Bronchial epithelial cell (primary cell): ENCODE measurements at places on chromosomes 11 and 22. TPM values are rescaled to one million over a fixed set of nuclear protein-coding genes. Genes with fewer than 3 reads are reported as not detected.
A peak's percentile ranks its signal among the peaks of the same experiment; 100 is the strongest.

The TRIM6 gene
- 1.8 and 3.2 TPM in 2 replicates for total RNA-seq

The GTSE1 gene
- total RNA-seq, result 0.13 and 0.26 TPM in 2 replicates

The POU2AF3 gene
- not detected in 2 replicates for total RNA-seq

GRCh38 chr11:12149672-12150225, 39.4 kb downstream of the MICAL2 start:
- no peak for DNase-seq

- DNase-seq, result no peak
Observed at GRCh38 chr11:111119751-111120150, 125.8 kb upstream of the POU2AF2 start.

DNA sequence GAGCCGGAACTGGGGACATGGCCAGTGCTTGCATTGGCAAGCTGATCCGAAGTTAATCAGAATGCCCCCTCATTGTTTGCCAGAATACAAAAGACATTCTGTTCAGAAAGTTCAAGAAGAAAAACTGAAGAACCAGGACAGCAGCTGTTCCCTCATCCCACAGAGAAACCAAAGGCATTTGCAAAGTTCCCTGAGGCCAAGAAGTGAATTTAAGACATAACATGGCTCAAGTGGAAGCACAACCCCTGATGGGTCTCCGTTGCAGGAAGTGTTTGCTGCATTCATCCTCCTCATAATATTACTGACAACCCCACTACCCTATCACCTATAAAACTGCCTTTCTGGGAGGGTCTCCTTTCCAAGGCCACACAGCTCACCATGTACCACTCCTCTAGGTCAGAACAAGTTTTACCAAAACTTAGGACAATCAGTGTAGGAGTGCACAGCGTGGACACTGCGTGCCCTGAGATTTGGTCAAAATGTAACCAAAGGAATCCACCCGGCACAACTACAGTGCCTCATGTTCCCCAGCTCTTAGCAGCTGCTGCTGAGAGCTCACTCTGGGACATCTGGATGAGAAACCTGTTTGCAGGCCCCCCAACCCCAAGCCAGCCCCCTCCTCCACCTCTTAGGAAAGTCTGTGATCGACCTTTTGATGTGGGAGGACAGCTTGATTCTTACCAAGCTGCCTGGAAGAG, 101.6 kb upstream of the AKIP1 start:
- DNase-seq, result no peak

The PKNOX2 gene
- under 0.01 TPM in 1 of 2 replicates, not detected in the other for total RNA-seq

GRCh38 chr11:75078233-75078632, 18.4 kb downstream of the OR2AT4 start:
- no peak for DNase-seq

DNA sequence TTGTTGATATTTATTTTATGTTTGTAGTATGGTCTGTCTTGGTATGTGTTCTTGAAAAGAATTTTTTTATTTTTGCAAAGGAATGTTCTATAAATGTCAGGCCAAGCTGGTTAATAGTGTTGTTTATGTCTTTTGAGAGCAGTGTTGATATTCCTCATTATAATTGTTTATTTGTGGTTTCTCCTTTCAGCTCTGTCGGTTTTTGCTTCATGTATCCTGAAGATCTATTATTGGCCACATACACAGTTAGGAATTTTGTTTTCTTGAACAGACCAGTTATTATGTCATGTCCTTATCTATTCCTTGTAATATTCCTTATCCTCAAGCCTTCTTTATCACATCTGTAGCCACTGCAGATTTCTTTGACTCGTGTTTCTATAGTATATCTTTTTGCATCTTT, 56.5 kb downstream of the PDHX start:
- no peak for DNase-seq

DNA sequence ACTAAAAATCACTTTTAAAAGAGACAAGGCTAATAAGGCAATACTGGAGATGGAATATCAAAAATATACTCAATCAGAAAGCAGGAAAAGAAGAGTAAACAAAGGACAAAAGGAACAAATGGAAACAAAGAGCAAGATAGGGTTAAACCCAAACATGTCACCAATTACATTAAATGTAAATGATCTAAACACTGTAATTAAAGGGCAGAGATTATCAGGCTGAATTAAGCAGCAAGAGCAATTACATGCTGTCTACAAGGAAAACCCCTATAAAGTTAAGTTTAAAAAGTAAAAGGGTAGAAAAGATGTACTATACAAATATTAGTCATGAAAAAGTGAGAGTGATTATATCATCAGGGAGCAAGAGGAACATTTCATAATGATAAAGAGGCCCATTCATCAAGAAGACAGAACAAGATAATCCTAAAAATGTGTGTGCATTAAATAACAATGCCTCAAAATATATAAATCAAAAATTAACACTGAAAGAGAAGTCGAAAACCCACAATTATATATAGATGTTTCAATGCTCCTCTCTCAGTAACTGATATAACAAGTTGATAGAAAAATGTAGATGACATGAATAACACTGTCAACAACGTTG, 56.8 kb downstream of the ALX4 start:
- no peak for DNase-seq

GRCh38 chr11:92965196-92965595, 4.3 kb upstream of the MTNR1B start:
- DNase-seq, result no peak

DNA sequence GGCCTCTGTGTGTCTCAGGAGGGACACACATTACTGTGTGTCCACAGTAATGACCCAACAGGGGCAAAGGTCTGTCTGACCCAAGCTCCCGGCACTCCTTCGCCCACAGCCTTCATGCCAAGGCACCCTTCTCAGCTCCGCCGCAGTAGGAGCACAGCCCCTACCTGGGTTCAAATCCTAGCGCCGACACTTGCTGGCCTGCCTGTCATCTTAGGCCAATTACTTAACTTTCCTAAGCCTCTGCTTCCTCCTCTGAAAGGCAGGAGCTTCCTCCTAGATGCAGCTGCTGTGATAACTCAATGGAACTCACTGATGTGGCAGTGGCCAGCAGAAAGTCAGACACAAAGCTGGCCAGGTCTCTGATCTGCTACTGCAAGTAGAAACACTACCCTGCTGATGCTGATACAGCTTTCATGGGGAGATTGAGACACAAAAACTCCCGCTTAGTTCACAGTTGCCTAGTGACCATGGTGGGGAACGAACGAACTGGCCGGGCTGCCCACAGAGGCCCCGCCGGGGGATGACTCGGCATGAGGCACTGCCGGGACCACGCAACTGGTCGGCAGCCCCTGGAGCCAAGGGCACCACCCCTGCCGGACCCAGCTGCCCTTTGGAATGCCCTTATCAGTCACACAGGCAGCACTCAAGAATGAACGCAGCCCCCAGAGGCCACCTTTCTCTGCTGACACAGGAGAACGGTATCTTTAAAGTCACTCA, 8.1 kb downstream of the EHD1 start:
- DNase-seq, result peak; percentile 57

The TTC36 gene
- 0.51 TPM in 1 of 2 replicates, not detected in the other for total RNA-seq

DNA sequence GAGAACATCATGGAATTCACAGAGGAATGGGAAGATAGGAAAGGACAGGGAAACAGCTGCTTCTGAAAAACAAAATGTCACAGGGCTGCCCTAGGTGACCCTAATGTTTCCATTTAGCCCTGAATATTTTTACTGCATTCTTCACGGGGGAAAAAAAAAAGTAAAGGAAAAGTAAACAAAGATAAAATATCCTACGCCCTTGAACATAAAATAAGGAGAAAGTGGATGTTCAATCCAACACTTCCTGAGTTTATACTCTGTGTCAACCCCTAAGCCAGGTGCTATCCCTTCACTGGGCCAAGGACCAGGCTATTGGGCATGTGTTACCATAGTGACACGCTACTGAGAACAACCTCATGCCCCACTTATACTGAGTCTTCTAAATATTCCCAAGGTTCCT, 84.7 kb downstream of the FAM76B start:
- DNase-seq, result no peak

The SLC22A25 gene
- not detected in 2 replicates for total RNA-seq

The TRIM51 gene
- total RNA-seq, result not detected in 2 replicates

GRCh38 chr22:38086001-38086845, 2.2 kb upstream of the SLC16A8 start:
- DNase-seq, result no peak

- peak; percentile 30 for DNase-seq
Observed at GRCh38 chr22:45237065-45237990, 3.4 kb downstream of the KIAA0930 start.

GRCh38 chr11:62600367-62601121, 1.1 kb downstream of the MTA2 start:
- peak; percentile 31 for DNase-seq

GRCh38 chr11:48242501-48242900, 2.4 kb upstream of the OR4X2 start:
- DNase-seq, result no peak

The MS4A4A gene
- not detected in 2 replicates for total RNA-seq

GRCh38 chr11:77213589-77214428, 85.8 kb downstream of the MYO7A start:
- DNase-seq, result no peak

The VWCE gene
- total RNA-seq, result 0.26 TPM in 2 replicates

- DNase-seq, result no peak
Observed at GRCh38 chr11:876545-876944, 33.9 kb downstream of the TSPAN4 start.

GRCh38 chr22:44284711-44285110, 28.0 kb downstream of the SHISAL1 start:
- DNase-seq, result no peak

DNA sequence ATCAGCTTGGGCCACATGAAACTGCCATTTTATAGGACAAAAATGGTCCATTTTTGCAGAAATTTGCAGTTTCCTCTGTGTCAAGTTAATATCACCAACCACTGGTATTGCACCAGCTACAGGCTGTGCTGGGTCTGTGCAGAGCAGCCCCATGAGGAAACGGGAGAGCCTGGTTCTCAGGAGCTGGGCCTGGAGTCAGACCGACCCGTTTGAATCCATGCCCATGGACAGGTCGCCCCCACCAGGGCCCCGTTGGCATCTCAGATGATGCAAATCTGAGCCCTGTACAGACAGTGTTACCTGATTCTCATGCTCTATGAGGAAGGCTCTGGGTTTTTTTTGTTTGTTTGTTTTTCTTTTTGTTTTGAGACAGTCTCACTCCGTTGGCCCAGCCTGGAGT, 9.8 kb upstream of the SEC14L6 start:
- DNase-seq, result no peak

DNA sequence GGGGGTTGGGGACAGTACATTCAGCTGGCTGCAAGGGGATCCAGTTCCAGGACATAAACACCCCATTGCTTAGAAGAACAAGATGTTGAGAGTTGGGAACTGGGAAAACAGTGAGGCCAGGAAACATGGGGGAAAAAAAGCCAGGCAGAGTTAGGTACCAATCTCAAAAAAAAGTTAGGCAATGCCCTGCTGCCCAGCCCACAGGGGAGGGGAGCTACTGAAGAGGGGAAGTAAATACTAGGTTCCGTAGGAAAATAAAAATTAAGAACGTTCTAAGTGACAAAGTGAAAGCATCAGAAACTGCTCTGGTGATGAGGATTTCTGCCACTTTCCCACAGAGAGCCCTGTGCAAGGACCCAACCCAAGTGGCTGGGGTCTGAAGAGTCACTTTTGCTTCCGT, 12.0 kb downstream of the SPTBN2 start:
- DNase-seq, result no peak

DNA sequence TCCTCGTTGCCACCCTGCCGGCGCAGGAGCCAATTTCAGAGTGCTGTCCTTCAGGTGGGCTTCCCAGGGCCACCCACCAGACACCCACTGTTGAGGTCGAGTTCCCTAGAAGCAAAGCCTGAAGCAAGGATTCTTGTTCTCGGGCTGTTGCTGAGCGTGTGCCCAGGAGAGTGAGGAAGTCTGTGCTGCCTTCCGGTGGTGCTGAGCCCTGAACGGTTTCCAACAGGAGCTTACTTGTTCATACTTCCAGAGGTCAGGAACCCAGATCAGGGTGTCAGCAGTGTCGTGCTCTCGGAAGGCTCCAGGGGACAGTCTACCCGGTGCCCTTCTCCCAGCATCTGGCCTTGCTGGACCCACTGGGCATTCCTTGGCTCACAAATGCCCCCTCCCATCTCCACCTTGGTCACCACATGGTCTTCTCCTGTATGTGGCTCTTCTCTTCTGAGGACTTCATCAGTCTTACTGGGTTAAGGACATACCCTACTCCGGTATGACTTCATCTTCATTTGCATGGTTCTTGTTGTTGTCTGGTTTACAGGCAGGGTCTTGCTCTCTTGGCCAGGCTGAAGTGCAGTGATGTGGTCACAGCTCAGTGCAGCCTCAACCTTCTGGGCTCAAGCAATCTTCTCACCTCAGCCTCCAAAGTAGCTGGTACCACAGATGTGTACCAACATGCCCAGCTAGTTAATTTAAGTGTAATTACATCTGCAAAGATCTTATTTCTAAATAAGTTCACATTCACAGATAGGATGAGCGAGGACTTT, 11.2 kb downstream of the SLC25A1 start:
- DNase-seq, result peak; percentile 5

DNA sequence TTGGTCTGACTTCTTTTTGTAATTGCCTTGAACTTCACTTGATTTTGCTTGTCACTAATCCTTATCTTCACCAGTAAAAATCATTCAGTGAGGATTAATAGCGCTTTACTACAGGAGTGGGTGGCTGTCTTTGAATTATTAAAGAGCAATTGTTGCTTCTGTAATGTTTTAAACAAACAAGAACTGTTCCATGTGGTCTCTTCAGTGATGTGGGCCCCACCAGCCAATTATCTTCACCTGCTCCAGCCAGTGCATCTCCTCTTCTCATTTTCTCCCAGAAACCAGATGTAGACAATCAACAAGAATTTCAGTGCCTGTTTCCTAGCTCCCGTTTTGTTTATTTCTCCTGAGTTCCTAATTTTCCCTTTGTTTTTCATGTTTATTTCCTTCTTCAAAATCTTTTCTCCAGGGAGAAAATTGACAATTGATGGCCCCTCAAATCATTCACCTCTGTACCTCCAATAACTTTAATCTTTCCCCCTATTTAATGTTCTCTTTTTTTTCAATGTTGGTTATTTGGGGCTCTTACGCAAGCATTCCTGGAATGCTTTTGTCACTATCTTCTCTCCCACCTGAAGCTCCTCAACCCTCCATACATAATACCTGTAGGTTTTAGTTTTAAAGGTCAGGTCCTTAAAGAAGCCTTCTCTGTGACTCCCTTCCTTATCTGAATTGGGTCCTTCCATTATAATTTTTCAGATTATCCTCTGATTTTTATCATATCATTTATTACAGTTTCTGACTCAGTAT, 115.1 kb downstream of the ARFGAP2 start:
- no peak for DNase-seq

GRCh38 chr11:13775471-13775870, 107.0 kb downstream of the FAR1 start:
- no peak for DNase-seq

DNA sequence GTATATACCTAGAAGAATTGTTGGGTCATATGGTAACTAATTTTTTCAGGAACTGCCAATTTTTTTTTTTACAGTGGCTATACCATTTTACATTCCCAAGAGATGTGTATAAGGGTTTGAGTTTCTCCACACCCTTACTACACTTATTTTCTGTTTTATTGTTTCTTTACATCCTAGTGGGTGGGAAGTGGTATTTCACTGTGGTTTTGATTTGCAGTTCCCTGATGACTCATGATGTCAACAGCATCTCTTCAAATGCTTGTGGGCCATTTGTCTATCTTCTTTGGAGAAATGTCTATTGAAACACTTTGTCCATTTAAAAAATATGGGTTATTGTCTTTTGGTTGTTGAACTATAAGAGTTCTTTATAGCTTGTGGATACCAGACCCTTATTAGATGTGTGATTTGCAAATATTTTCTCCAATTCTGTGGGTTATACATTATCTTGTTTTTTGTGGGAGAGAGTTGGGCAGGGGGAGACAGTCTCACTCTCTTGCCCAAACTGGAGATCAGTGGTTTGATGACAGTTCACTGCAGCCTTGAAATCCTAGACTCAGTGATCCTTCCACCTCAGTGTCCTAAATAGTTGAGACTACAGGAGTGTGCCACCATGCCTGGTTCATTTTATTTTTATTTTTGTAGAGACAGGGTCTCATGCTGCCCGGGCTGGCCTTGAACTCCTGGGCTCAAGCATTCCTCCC, 30.3 kb upstream of the PISD start:
- peak; percentile 51 for DNase-seq
